AML-193 (cell line): ENCODE measurements at places on chromosomes 1 and 21.

GRCh38 chr1:190183588-190183987 is 294.1 kb downstream of the BRINP3 start:
- DNase-seq: no peak

GRCh38 chr1:60998786-60999185 is 83.6 kb upstream of the NFIA start:
- DNase-seq: no peak

DNA sequence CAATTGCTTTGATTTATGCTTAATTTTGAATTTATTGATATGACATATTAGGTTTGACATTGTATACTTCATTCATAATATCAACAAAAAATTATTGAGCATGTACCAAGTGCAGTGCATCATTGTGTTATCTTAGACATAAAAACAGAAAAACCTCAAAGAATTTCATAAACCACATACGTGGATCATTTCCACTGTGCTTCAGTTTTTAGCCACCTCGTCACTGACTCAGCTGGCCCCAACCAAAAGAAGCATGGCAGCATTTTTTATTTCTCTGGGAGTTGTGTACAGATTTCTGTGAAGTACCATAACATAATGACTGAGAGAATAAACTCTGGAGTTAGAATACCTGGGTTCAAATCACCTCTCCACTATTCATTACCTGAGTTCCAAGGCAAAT is 95.6 kb upstream of the C1orf87 start:
- no peak for DNase-seq

GRCh38 chr1:79193211-79194079 is 186.9 kb upstream of the ADGRL4 start:
- DNase-seq: no peak

- no peak for DNase-seq
Measured at GRCh38 chr1:78647238-78647637, 2.4 kb upstream of the IFI44 start.

GRCh38 chr1:17653728-17654351 is 101.3 kb upstream of the ACTL8 start:
- no peak for DNase-seq

DNA sequence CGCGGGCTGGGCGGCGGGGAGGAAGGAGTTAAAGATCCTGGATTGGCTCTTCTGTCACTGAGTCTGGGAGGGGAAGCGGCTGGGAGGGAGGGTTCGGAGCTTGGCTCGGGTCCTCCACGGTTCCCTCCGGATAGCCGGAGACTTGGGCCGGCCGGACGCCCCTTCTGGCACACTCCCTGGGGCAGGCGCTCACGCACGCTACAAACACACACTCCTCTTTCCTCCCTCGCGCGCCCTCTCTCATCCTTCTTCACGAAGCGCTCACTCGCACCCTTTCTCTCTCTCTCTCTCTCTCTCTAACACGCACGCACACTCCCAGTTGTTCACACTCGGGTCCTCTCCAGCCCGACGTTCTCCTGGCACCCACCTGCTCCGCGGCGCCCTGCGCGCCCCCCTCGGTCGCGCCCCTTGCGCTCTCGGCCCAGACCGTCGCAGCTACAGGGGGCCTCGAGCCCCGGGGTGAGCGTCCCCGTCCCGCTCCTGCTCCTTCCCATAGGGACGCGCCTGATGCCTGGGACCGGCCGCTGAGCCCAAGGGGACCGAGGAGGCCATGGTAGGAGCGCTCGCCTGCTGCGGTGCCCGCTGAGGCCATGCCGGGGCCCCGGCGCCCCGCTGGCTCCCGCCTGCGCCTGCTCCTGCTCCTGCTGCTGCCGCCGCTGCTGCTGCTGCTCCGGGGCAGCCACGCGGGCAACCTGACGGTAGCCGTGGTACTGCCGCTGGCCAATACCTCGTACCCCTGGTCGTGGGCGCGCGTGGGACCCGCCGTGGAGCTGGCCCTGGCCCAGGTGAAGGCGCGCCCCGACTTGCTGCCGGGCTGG is at the start of gene NPR1:
Gene NPR1, plus strand, starts transcription at position 170 of the 818 bp plus-strand sequence. Its CDS starts 421 bp downstream, at position 591.
- DNase-seq: no peak

- no peak for DNase-seq
Measured at GRCh38 chr1:59298026-59298583, 1.2 kb downstream of the FGGY start.

DNA sequence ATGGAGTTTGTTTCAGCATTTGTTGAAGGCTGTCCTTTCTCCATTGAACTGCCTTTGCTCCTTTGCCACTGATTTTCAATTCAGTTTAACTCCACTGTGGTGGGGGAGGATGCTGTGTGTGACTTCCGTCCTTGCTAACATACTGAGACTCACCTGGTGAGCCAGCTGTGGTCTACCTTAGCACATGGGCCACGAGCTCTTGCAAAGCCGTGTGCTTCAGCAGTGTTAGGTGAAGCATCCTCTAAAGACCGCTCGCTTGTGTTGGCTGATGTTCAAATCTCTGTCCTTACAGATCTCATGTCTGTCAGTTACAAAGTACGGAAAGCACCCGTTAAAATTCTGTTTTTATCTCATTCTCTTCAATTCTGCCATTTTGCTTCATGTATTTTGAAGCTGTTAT is 3.6 kb upstream of the SPATC1L start:
- DNase-seq: no peak

DNA sequence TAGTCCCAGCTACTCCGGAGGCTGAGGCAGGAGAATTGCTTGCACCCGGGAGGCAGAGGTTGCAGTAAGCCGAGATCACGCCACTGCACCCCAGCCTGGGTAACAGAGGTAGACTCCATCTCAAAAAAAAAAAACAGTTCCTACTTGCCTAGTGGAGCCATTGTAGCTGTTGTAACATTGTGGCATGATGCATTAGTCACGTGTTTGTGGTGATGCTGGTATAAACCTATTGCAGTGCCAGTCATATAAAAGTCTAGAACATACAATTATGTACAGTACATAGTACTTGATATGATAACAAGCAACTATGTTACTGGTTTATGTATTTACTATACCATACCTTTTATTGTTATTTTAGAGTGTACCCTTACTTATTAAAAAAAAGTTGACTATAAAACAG is 16.2 kb downstream of the KYAT3 start:
- no peak for DNase-seq

- DNase-seq: no peak
Measured at GRCh38 chr1:99363531-99363930, 99.2 kb downstream of the PLPPR4 start.

GRCh38 chr1:230065571-230065970 is 1.5 kb upstream of the GALNT2 start:
- DNase-seq: no peak

DNA sequence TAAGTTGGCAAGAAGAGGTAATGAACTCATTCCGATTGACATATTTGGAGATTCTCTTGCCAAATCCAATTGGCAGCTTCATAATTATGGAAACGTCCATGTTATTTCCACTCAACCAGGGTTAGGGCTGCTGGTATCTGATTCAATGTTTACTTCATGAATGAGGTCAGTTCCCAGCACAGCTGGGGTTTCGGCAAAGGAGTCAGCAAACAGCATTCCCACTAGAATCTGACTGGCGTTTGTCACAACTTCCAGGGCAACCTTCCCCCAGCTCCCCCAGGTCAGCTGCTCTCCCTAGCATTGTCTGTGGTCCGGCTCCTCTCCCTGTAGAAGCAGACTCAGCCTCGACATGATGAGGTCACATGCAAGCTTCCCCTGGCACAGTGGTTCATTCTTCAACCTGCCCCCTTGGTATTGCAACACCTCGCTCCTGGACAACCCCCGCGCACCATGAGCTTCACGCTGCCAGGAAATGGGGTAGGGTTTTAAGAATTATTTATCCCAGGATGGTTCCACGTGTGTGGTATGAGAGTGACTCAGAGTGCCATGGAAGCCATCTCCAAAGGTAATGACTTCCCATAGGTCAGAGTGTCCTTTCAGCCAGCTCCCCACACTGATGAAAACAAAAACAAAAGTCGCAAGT is 100.7 kb upstream of the SLC25A33 start:
- no peak for DNase-seq

DNA sequence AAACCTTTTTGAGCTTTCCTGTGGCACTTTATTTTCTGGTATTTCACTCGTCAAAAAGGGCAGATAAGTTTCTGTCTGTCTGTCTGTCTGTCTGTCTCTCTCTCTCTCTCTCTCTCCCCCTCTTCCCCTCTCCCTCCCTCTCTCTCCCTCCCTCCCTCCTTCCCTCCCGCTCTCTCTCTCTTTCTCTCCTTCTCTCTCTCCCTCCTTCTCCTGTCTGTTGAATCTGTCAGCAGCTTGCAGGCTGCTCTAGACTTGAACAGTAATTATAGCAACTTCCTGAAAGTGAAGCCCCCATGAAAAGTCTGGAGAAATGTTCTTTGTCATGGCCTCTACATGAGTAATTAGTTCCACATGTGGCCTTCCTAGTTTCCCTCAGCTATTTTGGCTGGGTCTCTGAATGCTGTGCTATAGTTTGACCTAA is 275.2 kb upstream of the C1orf105 start:
- no peak for DNase-seq

DNA sequence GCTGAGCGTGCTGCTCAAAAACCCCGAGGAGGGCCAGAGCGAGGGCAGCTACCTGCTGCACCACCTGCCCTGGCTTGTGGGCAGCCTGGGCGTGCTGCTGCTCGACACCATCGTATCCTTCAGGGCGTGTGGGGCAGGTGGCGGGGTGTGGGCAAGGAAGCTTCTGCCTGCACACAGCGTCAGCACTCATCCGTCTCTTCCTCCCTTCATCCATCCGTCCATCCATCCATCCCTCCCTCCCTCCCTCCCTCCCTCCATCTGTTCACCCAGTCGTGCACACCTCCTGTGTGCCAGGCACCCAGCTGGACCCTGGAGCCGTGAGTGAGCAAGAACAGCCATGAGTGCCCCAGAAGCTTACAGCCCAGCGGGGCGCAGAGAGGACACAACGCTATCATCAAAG is 15.2 kb downstream of the SLC66A1 start:
- DNase-seq: no peak

DNA sequence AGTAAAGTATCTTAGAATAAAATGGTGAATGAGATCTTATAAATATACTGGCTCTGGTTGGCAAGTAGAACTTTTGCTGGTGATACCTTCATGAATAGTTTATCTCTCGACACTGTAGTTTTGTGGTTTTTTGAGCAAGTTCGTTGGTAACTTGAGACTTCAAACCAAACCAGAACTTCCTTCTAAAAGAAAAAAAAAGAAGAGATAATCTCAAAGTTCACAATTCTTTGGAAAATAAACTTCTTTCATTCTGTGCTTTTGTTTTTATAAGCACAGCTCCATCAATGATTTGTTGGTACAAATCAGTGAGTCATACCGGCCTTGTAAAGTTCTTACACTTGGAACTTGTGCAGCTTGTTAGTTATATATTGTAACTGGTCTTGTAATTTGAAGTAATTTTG is 2.3 kb downstream of the HIPK1 start:
- peak; percentile 37 for DNase-seq

DNA sequence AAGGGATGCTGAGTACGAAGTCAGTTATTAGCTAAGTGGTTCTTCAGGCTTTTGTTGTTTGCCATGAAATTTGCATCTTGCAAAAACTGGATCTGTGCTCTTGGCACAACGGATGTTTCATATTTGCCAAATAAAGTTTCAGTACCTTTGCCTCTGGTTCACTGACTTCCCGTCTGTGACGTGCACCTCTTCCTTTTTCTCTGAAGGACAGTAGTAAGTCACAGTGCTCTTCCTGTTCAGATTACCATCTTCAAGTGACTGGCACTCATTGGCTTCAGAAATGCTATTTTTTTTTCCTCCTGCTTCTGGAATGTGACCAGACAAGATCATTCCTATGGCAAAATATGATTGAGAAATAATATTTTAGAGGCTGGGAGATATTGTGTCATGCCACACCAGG is 75.9 kb upstream of the GREM2 start:
- DNase-seq: no peak

DNA sequence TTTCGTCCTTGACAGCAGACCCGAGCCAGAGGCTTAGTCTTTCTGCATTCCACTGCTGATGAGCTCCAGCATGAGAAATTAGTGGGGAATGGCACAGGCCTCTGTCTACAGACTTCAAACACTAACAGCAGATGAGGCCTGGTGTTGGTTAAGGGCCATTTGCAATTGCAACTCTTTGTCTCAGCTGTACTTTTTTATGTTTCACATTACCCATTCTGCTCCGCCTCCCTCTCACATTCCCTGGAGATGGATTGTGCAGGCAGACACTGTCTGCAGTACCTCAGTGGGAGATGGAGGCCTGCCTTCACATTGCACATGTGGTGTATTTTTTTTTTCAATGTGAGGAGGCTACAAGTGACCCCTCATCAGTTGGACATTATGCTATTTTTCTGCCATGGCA is 370.2 kb downstream of the DUSP10 start:
- DNase-seq: no peak

GRCh38 chr1:163614361-163614760 is 292.6 kb downstream of the NUF2 start:
- DNase-seq: no peak

DNA sequence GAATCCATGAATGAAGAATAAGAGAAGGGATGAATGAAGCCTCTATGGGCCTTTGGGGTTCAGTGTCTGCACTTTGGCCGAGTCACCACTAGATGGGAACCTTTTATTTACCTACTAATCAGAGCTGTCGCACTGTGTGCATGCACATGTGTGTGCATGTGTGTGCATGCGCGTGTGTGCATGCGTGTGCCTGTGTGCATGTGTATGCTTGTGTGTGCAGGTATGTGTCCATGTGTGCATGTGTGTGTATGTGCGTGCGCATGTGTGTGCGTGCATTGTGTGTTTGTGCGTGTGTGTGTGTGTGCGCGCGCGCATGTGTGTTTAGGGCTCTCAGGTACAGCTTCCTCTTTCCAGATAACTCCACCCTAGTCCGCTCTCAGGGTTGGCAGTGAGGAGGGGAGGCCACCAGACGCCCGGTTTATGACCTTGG is 20.4 kb upstream of the UBXN10 start:
- DNase-seq: peak; percentile 70

GRCh38 chr1:72954943-72955342 is 672.6 kb upstream of the NEGR1 start:
- DNase-seq: no peak

- DNase-seq: no peak
Measured at GRCh38 chr1:203907901-203908300, 46.5 kb downstream of the SNRPE start.
